Activated T-helper 1 cell treated with anti-CD3 and anti-CD28 coated beads, Interleukin-2, amount 50 U/mL, for 16 hours (primary cell): ENCODE measurements at places on chromosomes 4 and X.

GRCh38 chrX:69597399-69597798, 18.5 kb upstream of the EDA start:
- no peak for DNase-seq

DNA sequence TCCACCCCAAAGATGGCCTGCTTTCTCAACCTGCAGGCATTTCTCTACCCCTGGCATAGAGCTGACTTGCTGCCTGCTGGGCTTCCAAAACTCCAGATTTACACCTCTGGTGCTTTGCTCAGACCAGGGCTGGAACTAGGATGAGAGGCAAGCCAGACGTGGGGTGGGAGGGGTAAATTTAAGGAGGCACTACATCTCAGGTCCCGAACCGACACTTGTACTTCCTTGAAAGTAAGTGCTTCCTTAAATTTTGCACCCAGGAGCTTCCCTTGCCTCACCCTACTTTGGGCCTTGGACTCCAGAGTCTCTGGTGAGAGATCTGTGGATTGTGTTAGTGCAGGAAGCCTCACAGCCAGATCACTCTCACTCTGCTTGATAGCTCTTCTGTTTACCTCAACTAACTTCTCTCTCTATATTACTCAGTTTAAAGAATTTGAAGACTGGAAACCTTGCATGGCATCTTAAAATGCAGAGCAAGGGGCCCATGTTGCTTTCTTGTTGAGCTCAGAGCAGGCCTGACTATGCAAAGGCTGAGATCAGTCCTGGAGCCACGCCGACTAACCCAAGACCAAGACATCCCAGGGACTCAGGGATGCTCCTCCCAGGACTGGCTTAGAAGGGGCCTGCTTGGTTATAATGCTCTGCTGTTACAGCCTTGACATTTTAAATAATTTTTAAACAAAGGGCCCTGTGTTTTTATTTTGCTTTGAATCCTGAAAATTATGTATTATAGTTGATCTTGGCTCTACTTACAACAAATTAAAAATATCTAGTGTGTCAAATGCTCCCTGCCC, 145.0 kb upstream of the LEF1 start:
- no peak for DNase-seq

- DNase-seq: no peak
Measured at GRCh38 chr4:137510557-137511265, 21.6 kb downstream of the PCDH18 start.

DNA sequence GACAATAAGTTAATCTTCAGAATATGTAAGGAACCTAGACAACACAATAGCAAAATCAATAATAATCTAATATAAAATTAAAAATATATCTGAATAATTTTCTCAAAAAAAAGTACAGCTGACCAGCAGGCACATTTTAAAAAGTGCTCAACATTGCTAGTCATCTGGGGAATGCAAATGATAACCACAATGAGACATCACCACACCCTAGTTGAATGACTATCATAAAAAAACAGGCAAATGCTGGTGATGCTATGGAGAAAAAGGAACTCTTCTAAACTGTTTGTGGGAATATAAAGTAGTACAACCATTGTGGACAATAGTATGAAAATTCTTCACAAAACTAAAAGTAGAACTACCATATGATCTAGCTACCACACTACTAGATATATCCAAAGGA, 956.9 kb upstream of the NDST4 start:
- DNase-seq: no peak

DNA sequence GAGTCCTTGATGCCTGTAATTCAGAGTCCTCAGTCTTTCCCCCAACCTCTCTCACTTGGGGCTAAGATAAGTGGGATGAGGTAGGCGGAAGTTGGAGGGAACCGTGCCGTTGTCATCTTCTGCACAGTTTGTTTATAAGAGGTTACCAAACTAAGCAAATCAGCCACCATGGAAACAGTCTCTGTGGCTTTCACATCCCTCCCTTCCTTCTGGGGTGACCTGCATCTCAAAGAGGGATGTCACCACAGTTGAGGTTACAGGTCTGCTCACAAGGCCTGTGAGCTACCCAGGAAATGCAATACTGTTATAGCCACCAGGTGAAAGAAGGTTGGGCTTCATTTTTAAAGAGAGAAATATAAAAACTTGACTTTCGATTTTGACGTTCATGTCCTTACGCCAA, 26.3 kb downstream of the RTL5 start:
- peak; percentile 14 for DNase-seq

GRCh38 chr4:54100595-54101189, 729 bp downstream of the GSX2 start:
- no peak for DNase-seq

- no peak for DNase-seq
Measured at GRCh38 chr4:24273136-24273535, 311.2 kb downstream of the DHX15 start.

DNA sequence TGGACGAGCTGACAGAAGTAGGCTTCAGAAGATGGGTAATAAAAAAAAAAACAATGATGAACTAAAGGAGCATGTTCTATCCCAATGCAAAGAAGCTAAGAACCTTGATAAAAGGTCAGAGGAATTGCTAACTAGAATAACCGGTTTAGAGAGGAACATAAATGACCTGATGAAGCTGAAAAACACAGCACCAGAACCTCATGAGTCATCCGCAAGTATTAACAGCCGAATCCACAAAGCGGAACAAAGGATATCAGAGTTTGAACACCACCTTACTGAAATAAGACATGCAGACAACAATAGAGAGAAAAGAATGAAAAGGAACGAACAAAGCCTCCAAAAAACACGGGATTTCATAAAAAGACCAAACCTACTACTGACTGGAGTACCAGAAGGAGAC, 10.5 kb downstream of the NELFA start:
- DNase-seq: no peak

DNA sequence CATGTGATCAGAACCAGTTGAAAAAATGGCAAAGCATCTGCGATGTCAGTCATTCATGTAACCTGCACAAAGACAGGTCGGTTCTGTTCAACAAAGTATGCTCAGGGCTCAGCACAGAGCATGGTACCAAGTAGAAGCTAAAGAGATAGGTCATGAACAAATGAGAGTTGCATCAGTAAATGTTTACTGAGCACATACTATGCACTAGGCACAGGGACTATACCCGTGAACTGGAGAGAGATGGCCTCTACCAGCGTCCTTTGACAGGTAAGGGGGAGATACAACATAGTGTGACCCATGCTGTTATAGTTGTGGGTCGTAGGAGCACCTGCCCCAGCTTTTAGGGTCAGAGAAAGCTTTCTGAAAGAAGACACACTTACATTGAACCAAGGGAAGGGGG, 46.7 kb downstream of the PHKA2 start:
- DNase-seq: no peak

GRCh38 chr4:4203688-4204400, 22.9 kb downstream of the OTOP1 start:
- no peak for DNase-seq

- no peak for DNase-seq
Measured at GRCh38 chr4:8101213-8102075, 57.2 kb downstream of the ABLIM2 start.

GRCh38 chrX:129689796-129690195, 35.0 kb upstream of the APLN start:
- no peak for DNase-seq

GRCh38 chrX:23952984-23953907, 45.4 kb downstream of the CXorf58 start:
- peak; percentile 4 for DNase-seq

GRCh38 chrX:111254896-111255693, 15.2 kb downstream of the CAPN6 start:
- DNase-seq: no peak

GRCh38 chr4:127261476-127261875, 371.3 kb upstream of the INTU start:
- no peak for DNase-seq

DNA sequence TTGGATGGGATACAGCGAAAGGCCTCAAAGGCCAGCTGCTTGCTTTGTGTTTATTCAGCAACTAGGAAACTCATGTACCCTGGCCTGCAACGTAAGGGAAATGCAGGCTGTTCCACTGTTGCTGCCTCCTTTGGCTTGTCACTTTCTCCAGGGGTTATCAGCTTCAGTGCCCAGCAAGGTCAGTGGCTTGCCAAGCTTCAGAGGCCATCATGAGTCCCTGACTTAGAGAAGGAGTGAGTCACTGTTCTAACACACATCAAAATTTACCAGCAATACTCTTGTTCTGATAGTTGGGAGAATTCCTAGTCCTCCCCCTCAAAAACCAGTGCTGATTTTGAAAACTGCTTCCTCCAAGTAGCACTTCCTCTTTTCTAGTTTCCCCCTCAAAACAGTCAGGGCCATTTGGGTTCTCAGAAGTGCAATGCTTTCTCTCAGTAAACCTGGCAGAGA, 250.8 kb downstream of the ARHGAP24 start:
- no peak for DNase-seq

DNA sequence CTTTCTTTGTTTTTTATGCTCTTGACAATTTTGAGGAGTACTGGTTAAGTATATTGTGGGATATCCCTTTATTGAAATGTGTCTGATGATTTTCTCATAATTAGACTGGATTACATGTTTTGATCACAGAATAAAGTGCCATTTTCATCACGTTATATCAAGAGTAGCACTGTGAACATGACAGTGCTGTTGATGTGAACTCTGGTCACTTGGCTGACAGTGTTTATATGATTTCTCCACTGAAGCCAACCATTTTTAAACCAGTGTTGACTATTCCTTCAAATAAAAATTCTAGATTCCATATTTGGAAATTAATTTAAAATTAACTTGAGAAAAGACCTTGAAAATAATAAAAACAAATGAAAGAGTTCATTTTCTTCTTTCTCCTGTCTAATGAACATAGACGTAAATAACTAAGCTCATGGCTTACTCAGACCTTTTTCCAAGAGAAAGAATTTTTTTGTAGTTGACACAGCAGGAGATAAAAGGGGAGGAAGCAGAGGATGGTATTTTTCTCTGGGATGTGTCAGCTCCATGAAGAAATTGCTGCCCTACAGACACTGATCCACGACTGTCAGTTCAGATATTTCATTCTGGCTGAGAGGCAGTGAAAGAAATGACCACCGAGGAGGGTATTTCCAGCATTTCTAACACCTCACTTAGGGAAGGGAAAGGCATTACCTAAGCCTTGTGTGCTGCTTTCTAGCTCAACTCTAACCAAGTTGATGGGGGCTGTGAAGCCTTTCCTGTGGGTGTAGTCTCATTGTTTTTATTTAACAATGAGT, 150.9 kb upstream of the ANK2 start:
- DNase-seq: no peak

DNA sequence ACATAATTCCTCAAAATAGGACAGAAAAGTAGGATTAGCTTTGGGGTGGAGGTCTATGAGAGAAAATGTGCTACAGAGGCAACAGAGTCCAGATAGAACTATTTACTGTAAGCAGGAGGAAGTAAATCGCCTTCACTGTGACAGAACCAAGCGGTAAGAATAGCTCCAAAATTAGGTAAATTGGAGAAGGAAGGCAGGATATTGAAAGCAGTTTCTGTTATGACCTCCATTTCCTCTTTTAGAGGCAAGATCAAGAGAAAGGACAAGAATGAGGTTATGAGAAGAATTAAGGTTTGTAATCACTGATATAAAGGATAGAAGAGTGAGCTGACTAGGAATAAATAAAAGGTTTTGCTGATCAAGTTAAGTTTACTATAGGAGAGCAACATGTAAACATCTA, 44.1 kb upstream of the NEUROG2 start:
- no peak for DNase-seq

DNA sequence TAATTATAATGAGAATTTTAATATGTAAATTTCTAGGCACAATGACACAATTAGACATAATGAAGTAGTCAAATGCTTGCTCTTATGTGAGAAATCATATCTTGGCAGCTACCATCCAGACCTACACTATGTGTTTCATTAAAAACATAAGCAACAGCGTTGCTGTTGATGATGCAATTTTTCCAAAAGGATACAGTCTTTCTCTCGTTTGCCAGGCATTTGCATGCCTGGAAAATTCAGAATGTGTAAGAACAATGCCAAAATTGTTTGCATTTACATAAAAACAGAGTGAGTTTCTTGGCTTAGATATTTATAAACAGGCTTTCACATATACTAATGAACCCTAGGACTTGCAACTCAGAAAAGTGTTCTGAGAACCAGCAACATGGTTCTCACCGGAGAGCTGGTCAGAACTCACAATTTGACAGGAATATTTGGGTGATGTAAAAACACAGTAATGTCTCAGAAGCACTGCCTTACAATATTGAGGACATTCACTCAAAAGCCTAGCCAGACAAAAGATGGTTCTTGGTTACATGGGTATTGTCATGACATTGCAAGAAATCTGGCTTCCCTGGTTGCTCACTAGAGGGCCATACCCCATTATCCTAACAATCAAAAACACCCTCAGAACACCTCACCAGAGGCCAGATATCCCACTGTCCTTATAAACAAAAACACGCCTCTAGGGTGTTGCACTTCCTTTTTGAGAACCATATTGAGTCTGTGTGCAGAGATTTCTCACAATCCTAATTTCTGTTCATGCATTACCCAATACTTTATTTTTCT, 1029.0 kb upstream of the AGA start:
- DNase-seq: no peak

DNA sequence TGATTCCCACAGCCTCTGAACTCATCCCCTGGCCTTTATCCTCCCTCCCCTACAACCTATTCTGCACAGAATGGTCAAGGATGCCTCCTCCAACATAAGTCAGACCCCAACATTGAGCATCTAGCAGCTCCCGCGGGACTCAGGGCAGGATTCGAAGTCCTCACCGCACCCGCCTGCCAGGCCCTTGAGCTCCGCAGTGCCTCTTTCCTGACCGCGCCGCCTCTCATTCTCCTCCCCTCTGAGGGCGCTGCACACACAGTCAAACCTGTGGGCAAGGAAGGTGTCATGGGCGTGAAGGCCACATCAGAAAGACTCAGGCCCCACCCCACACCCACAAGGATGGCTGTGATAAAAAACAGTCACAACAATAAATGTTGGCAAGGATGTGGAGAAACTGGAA, 84.1 kb downstream of the CPZ start:
- DNase-seq: no peak

GRCh38 chr4:189809839-189810238, 130.8 kb upstream of the FRG1 start:
- no peak for DNase-seq

GRCh38 chrX:142998447-142999198, 27.1 kb upstream of the SPANXN4 start:
- DNase-seq: no peak

- no peak for DNase-seq
Measured at GRCh38 chr4:7868892-7869471, 70.7 kb downstream of the AFAP1 start.

DNA sequence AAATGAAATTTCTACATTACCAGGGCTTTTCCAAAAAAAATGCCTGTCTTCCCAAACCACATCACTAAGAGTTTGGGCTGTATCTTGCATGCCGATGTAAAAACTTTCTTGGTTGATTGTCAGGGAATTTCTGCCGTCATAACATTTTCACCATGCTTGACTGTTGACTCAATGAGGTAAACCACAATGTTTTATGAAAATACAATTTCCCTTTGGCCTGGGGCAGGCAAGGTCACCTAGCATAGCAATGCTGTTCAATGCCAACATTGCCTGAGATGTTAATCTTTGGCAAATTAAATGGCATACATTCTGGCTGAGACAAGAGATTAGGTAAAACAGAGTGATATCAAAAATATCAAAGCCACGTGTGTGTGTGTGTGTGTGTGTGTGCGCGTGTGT, 137.1 kb upstream of the TBL1X start:
- DNase-seq: no peak

- no peak for DNase-seq
Measured at GRCh38 chrX:19805046-19805690, 82.2 kb downstream of the SH3KBP1 start.
